HFF-Myc (cell line): ENCODE measurements at places on chromosomes 4 and X.

DNA sequence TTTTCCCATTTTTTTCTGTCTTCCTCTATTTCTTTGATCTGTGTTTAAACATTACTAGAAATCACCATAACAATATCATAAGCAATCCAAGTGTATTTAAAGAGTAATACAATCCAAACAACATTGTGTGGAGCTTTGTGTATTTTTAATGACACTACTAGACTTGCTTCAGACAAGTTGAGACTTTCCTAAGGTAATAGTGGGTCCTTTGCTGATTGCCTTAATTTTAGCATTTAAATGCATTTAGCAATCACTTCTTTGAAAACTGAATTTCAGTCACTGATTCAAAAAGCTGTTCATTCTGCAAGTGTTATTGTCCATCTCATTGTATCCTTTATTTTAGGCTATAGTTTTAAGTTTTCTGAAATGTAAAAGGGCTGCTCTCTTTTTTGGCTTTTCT, 804.8 kb downstream of the ADGRL3 start:
- no peak for DNase-seq

DNA sequence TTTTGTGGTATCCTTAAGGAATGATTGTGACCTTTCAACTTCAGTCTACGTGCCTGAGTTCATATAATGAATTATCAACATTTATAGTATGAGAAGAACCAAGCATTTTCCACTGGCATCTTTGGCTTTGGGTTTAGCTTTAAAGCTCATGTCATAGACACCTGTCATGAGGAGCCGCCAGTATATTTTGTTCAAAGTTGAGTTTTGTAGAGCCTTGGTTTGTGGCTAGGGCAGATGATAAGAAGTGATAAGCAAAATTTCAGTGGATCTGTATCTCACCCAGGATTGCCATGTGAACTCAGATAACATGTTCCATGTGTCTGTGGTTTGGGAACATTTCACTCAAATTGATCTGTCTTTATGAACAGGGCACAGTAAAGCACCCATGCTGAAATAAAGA, 873.2 kb downstream of the STPG2 start:
- no peak for DNase-seq

DNA sequence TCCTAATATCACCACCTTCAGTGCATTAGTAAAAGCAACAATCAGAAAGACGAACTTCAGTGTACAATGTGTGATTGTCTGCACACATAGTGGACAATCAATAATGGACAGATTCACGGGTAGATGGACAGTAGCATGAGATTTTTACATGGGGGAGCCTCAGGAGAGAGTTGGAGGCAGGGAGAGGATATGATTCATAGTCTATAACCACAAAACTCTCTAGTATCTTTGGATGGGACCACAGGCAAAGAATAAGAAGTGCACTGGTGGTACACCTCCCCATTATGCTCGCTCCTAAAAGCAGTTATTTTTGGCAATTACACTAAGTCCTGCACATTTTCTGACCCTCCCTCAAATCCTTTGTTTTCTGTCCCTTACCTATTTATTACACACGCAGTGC, 624.4 kb upstream of the ACTRT1 start:
- DNase-seq, result no peak

- no peak for DNase-seq
These were observed 170.0 kb downstream of the MID1 start for GRCh38 chrX:10450229-10450958.

- DNase-seq, result no peak
These were observed 1038.4 kb upstream of the PABPC4L start for GRCh38 chr4:135239964-135240363.
